ENCODE measurements at places on chromosomes 1 and 21. TPM values are rescaled to one million over a fixed set of nuclear protein-coding genes. Genes with fewer than 3 reads are reported as not detected.

The BCAR3 gene
- total RNA-seq, result 15.7 TPM

The LCE1F gene
- not detected for total RNA-seq

The BCL2L15 gene
- 16.8 TPM for total RNA-seq

The CELA3B gene
- total RNA-seq, result not detected

The OBSCN gene
- total RNA-seq, result 19.5 TPM
